ENCODE measurements at places on chromosomes 7 and 10.

GRCh38 chr7:29884399-29885272, 78.3 kb downstream of the WIPF3 start:
- peak; percentile 90 for DNase-seq

DNA sequence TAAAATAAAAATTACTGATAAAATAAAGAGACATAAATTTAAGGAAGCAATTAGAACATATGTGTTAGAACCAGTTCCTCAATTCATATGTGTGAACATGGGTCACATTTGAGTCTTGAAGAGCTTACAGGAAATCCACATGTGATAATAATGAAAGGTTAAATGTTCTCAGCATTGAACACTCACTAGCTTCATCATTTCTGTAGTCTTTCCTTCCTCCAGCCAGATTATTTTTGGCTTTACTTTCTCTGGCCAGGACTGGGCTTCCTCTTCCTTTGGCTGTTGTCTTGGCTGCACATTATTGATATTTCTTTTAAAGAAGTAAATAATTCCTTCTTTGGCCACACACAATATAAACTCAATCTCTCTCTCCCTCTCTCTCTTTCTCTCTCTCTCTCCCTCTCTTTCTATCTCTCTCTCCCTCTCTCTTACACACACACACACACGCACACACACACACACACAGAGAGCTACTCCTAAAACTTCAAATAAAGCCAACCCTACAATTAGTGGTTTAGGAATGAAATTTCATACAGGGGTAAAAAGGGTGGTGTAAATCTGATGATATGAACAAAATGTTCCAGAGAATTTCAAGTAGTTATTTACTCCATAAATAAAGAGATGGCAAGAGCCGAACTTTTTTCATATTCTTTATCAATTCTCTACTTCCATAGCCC, 171.2 kb downstream of the REEP3 start:
- DNase-seq = no peak

- DNase-seq = no peak
These were observed 21.8 kb downstream of the FGFBP3 start for GRCh38 chr10:91887272-91888076.

DNA sequence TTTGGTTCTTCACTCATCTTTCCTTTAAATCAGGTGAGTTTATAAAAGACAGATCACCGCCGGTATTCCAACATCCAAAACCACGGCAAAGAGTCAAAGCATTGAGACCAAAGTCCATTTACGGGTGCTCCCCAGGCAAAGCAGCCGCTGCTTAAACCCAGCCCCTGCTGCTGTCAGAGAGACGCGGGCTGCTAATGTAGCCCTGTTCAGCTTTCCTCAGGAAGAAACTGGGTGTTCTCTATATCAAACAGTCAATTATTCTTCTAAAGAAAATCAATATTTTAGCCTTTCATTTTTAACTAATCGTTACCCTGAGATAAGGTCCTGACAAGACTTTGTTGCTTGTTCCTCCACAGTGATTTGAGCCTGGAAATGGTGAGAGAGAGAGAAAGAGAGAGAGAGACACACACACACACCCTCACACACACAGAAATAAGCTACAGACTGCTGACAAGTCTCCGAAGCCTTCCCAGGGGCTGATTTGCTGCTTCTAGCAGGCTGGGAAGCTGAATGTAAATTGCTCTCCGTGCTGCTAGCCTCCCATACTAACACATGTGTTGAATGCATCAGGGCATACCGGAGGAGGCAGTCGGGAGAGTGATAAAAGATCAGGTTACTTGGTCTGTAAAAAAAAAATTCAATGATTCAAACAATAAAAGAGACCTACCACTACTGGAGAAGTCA, 183.0 kb upstream of the ANK3 start:
- peak; percentile 61 for DNase-seq

DNA sequence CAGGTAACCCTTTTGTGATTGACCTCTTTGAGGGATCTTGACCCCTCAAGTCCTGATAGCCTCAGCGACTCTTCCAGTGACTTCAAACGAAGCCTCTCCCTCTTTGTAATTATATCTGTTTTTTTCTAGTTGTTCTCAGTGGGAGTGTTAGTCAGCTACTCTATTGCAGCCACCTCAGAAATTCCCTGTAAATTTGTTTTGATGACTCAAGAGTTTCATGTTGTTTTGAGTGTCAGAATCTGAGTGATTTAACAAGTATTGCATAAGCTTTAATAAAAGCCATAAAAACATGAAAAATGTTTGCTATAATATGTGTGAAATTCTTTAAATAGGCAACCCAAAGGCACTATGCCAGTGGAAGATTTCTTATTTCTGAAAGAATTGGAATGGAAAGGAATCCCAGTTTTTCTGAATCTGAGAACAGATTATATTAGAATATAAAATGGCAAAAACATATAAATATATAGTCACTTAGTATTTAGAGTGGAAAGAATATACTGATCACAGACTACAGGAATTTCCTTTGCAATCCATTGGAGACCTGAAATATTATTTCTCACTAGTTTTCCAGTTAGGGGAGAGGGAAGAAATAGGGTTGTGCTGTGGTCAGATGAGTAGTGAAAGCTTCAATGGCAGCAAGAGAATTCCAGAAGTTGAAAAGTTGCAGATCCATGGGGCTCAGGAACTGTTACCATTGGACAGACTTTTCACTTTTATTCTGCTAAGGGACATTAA, 94.4 kb upstream of the SEMA3C start:
- DNase-seq = no peak

DNA sequence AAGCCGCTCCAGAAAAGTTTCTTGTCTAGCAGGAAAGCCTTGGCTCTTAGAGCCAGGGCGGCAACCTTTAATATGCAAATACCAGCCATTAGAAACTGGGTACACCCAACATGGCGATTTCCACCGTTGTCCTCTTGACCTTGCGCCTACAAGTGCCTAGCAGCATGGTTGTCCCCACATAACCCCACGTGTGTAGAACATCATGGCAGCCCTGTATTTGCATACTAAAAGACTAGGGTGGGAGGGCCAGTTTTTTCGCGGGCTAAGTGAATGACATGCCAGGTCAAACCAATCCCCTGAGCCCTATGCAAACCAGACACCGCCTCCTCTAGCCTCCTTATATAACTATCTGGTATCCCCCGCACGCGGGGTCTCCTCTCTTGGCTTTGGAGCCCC, 58.4 kb upstream of the FZD8 start:
- DNase-seq = no peak

DNA sequence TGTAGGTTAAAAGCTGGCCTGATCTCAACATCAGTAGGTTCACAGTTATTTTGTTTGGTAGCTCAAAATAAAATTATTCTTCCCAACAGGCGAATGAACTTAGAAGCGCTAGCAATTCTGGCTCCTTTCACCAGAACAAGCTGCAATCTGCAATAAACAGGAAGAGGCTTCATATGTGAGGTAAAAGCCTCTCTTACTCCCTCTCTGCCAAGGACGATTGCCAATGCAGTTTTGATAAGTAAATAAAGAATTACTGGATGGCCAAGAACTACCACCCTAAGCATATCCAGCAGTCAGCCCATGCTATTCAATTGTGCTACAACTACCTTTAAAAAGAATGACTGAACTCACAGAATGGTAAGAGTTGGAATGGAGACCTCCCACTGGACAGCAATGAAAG, 150.0 kb upstream of the LAMB4 start:
- no peak for DNase-seq

- DNase-seq = peak; percentile 50
These were observed 431 bp downstream of the ZYX start for GRCh38 chr7:143381427-143382125.

DNA sequence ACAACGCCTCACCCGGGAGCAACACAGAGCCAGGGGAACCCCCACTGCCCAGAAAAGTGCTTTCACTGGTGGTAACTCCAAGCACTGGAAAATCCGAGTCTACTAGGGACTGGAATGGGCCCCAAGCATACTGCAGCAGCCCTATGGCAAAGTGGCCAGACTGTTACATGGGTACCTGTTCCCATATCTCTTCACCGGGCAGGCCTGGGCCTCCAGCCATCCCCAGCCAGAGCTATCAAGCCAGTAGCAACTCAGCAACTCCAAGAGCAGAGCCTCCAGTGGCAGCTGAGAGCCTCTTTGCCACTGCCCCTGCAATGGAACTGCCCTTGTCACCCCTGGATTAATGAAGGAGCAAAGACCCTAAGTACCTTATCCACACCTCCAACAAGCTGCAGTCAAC, 73.5 kb downstream of the HBP1 start:
- DNase-seq = no peak

DNA sequence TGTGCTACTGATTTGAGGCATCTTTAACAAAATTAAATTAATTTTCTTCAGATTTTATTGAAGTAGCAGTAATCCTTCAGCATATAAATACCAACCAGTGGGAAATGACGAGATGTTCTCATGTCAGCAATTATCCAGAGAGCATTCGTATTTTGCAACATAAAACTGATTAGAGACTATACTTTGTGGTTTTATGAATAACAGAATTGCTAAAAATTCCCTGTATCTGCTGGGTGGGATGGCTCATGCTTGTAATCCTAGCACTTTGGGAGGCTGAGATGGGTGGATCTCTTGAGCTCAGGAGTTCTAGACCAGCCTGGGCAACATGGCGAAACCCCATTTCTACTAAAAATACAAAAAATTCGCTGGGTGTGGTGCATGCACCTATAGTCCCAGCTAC, 56.9 kb downstream of the ATAD1 start:
- DNase-seq = no peak

DNA sequence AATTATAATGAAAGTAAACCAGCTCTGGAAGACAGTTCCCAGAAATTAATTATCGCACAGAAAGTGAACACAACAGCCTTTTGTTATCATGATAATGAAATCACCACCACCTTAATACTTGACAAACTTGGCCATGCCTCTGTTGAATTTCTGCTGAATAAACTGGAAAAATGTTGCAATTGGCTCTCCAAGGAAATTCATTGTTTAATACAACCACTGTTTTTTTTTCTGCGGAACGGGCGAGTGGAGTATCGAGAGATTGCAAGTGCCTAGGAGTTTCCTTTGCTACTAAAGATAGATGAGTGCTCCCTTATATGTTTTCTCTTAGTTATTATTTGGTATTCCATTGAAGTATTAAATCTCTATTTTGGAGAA, 657.0 kb downstream of the SDK1 start:
- no peak for DNase-seq

DNA sequence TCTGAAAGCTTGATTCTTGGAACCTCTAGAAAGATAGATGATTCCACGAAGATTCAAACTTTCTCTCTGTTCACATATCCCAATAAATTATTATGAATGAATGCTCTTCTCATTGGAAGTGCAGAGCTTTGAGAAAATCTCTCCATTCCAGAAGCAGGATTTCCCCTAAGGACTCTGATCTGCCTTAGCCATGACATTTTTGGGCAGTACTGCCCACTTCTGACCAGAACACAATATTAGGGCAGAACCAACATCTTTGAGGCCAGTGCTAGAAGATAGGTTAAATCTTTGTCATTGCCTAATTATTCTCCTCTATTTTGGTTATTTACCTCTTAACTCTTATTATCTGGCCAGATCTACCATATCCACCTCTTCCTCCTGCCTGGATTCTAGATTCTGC, 49.9 kb downstream of the ARMC3 start:
- no peak for DNase-seq

- no peak for DNase-seq
These were observed 3.8 kb upstream of the DNAH11 start for GRCh38 chr7:21538936-21539495.

DNA sequence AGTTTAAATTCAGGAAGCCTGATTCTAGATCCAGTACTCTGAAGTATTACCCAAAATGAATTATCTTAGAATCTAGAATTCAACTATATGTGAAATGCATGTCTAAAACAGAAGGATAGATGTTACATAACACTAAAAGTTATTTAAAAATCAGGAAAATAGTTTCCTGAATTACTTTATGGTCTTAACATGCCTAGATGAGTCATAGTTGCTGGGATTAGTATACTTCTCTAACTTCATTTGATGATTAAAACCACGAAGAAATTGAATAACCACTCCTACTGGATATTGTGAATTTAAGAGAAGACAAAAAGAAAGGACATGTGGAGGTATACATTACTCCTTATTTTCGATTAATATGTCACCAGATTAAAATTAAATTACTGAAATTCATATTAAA, 65.5 kb downstream of the ATAD1 start:
- no peak for DNase-seq

GRCh38 chr10:46525177-46525823, 31.2 kb downstream of the GPRIN2 start:
- no peak for DNase-seq

DNA sequence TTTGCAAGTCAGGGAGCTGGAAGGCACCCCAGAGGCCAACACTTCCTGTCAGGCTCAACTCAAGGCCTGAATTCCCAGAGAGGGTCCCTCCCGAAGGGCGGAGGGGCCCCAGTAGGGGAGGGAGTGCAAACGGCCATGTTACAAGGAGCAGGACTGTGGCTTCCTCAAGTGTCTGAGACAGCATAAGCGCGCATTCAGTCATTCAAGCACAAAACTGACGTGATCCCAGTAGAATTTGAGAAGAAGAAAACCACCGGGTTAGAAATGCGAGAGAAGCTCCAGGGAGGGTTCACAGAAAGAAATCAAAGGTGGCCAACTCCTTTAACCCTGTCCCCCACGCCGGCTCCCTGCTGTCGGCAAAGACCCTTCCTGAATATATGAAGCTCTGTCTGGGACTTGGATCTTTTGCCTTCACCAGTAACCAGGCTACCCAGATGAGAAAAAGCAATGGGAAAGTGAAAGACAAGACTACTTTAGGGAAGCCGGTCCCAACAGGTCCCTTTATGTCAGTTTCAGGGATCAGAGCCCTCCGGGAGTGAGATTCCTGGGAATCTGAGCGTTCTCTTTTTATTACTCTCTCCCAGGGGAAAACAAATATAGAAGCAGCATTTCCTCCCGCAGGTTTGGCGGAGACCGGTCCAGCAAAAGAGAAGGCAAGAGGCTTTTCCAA, 1.3 kb downstream of the AFAP1L2 start:
- DNase-seq = no peak

GRCh38 chr7:151993977-151994676, 31.3 kb upstream of the GALNT11 start:
- DNase-seq = no peak

DNA sequence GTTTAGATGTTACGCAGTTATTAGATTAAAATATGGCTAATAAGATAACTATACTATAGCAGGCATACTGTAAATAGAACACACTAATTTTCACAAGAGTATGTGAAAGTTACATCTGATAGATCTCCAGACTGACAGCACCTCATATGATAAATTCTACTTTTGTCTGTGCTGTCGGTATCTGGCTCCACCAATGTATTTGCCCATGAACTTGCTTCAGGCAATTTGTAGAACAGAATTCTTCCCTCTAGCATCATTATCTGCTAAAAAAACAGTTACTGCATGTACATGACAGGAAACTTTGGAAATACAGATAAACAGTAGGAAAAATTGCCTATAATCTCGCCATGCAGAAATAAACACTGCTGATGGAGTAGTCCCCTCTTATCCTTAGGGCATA, 137.7 kb downstream of the WNT2 start:
- no peak for DNase-seq

All from NCI-H2171 (cell line).